ENCODE measurements at places on chromosomes 3 and 15.

- peak; percentile 18 for DNase-seq
These were observed 9.8 kb upstream of the OR5K4 start for GRCh38 chr3:98343647-98344507.

DNA sequence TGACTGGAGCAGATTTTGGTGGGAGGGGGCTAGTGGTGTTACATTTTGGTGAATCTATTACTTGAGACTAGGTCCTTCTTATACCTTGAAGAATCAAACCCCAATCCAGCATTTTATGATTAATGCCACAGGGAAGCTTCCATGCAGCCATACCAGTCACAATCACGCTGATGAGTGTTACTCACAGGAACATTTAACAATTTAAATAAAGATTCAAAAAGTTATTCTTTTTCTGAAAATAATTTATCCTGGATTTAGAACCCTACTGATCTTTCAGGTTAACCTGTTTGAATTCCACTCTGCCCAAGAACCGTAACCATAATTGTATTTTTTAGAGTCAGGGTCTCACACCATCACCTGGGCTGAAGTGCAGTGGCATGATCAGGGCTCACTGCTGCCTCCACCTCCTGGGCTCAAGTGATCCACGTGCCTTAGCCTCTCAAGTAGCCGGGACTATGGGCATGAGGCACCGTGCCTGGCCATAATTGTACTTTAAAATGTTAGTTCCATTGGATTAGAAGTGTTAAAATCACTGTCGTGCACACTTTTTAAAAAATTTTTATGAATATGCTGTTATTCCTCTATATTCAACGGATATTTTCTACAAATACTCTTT is 929 bp upstream of the MTMR10 start:
- DNase-seq, result no peak

- no peak for DNase-seq
These were observed 983.0 kb downstream of the SI start for GRCh38 chr3:164095279-164095678.

- no peak for DNase-seq
These were observed 1.5 kb downstream of the SMAD6 start for GRCh38 chr15:66703540-66703941.

DNA sequence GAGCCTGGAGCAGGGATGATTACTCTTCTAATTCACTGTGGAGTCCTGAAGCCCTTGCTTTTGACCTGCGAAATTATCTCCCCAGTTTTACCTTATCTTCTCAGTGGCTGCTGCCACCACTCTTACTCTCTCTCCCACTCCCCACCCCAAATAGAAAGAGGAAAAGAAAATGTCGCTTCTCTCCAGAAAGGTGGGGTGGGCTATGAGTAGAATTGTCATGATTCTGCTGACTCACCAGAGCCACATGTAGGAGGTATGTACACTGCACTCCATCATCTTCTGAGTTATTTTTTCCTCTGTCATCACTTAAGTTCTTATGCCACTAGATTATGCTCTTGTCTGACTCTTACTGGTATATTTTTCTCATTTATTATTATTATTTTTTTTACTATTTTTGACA is 43.9 kb upstream of the TMEM158 start:
- no peak for DNase-seq

GRCh38 chr3:80978216-80978969 is 783.1 kb downstream of the GBE1 start:
- DNase-seq, result no peak

GRCh38 chr15:86773736-86774135 is 694.1 kb downstream of the AGBL1 start:
- DNase-seq, result no peak

GRCh38 chr3:24340161-24340560 is 154.5 kb downstream of the THRB start:
- no peak for DNase-seq

DNA sequence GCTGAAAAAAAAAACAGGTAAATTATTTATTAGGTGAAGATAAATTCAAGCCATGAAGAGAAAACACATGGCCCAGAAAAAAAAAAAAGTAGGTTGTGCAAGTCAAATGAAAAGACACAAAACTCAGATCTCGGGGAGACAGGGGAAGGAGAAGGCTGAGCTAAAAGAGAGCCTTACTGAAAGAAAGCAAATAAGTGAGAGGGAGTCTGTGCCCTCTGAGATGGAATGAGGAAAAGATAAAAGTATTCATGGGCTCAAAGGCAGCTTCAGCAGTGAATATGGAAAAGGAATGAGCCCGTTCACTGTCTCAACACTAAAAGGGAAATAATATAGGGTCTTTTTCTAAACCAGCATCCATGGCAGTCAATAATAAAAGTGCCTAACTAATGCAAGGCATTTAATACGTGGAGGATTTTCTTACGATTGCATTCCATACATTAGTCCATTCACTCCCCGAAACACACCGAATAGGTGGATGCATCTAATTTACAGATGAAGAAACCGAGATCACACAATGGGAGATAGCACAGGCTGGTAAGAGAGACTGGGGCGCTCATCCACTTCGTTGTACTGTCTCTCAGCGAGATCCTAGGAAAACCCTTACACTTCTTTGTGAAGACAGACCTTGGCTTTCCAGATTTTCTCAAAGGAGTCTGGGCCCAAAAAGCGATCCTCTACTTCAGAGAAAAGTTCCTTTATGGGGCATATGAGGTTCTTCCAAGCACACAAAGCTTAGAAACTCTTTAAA is 1.1 kb downstream of the TFDP2 start:
- DNase-seq, result no peak

- DNase-seq, result no peak
These were observed 56.2 kb upstream of the VEPH1 start for GRCh38 chr3:157559401-157559800.

DNA sequence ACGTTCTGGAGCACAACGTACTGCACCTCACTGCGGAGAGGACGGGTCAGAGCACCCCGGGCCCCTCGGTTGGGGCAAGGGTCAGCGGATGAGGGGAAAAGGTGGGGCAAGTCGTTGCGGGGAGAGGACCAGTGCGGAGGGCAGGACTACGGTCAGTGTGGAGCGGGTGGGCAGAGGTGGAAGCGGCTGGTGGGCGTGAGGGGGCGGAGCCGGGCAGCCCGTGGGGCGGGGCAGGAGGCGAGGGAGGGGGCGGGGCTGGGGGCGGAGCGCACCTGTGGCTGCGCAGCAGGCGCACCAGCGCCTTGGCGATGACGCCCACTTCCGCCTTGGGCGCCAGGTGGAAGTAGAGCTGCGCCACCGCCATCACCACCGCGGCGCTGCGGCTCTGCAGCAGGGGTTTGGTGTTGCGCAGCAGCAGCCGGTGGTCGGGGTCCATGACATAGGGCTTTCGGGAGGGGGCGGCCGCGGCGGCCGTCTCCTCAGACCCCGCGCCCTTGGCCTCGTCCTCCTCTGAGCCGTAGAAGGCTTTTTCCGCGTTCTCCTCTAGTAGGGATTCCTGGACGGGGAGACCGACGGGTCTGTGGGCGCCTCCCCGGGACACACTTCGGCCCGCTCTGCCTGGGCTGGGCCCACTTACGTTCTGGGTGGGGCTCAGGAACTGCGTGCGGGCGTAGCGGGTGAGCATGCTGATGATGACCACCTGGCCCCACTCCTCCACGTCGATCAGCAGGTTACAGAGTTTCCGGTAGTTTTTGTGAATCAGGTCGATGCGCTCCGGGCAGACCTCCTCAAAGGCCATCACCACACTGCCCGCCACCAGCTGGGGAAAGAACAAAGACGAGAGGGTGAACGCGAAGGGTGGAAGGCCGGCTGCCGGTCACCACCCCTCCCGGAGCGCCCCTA is 29.2 kb downstream of the AP3B2 start:
- peak; percentile 68 for DNase-seq

DNA sequence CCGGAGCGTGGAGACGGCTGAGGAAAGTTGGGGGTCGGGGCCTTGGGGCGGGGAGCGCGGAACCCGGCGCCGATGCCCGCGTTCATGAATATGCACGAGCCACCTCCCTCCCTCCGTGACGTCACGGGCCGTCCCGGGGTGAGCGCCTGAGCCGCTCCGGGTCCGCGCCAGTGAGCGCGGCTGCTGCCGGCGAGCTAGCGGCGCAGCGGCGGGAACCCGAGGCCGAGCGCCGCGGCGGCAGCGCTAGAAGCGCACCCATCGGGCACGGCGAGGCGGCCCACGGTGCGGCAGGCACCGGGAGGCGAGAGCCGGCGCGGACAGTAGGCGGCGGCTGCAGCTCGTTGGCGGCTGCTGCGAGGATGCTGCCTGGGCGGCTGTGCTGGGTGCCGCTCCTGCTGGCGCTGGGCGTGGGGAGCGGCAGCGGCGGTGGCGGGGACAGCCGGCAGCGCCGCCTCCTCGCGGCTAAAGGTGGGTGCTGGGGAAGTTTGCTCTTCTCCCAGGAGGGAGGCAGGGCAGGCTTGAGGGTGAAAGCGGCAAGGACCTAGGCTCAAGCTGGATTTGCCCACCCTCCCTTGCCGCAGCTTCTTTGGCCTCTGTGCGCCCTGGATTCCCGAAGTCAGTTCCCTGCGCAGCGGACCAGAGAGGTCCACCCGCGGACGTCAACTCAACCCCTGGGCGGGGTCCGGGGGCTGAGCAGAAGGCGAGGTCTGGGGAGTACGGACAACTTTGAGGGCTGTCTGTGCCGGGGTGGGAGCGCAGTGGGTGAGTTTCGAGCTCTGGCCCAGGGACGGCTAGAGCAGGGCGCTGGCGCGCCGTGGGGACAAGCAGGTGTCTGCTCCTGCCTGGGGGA is at the start of gene CLSTN2:
Gene CLSTN2, plus strand, starts transcription at position 170 of the 850 bp plus-strand sequence.
- peak; percentile 55 for DNase-seq

GRCh38 chr3:28612232-28612631 is 263.6 kb upstream of the AZI2 start:
- no peak for DNase-seq

GRCh38 chr15:90664650-90665287 is 52.4 kb upstream of the BLM start:
- no peak for DNase-seq

DNA sequence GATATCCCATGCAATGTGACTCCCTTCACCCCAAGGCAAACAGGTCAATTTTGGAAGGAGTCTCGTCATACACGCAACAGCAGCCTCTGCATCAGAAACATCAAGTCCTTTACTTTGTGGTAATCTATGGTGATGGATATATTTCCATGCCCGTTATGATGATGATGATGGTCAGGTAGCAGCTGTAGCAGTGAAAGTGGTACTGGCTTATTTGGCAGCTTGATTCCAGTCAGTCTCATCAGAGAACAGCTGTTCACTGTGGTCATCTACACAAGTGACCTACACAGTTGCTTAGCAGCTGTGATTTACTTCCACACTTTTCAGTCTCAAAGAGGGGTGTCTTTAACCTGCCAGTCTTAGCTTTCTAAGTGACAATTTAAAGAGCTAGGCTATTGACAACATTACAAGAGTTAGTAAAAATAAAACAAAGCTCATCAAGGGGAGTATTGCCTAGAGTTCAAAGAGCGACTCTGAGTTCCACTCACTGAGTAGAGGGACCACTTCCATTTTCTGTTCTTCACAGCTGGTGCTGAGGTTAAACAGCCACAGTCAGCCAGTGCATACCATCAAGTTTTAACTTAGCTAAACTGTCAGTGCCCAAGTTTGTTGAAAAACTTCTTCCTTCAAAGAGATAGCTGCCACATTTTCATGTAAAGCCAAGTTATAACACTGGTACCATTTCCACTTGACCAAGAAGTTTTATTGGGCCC is 587.4 kb upstream of the KCNMB2 start:
- DNase-seq, result no peak

GRCh38 chr3:182979103-182979673 is 1.1 kb downstream of the DCUN1D1 start:
- no peak for DNase-seq

DNA sequence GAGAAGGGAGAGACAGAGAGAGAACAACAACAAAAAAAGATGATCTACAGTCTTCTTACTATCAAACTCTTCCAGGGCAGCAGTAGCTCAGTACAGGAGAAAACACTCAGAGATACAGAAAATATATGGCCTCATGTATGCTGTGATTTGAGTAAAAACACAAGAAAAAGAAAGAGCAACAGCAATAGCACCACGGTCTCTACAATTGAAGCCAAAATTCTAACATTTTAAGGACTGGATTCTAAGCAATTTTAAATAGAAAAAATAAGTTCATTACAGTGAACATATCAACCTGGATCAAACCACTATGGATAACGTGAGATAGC is 43.5 kb upstream of the ALCAM start:
- no peak for DNase-seq

DNA sequence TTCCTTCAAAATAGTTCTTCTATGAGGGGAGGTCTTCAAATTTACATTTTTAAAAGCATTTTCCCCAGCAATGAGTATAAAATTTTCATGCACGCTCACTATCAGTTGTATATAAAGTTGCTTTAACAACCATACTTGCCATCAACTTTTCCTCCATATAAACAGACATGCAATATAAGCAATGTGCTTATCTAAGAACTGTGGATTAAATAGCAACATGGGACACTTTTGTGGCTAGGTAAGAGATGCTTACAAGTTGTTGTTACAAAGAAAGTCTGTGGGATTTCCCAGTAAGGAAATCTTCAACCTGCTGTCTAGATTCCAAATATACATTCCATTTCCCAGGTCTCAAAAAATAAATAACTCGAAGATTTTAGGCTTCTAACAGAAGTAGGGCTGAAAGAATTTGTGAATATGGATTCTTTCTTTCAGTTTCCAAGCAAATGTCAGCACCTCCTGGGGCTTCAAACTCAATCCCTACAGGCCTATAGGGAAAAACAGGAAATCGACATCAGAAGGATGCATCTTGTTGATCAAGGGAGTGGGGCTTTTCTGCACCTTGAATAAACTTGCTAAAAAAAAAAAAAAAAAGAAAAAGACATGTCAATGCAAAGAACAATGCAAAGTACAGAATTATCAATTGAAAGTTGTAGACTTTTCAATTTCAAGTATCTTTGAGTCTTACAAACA is 16.1 kb downstream of the TNIK start:
- DNase-seq, result no peak
